ENCODE measurements at places on chromosomes 7 and 10. TPM values are rescaled to one million over a fixed set of nuclear protein-coding genes. Genes with fewer than 3 reads are reported as not detected.
A peak's percentile ranks its signal among the peaks of the same experiment; 100 is the strongest.

- H3K4me3 ChIP-seq = no peak overlapping the region
- no peaks in the 10 kb centered on the region for H3K27me3 ChIP-seq
- H3K36me3 ChIP-seq = peaks cover 10% of the 10 kb centered on the region
- peaks cover 21% of the 10 kb centered on the region for H3K4me1 ChIP-seq
These were observed 4.6 kb downstream of the NET1 start for GRCh38 chr10:5416981-5417380.

DNA sequence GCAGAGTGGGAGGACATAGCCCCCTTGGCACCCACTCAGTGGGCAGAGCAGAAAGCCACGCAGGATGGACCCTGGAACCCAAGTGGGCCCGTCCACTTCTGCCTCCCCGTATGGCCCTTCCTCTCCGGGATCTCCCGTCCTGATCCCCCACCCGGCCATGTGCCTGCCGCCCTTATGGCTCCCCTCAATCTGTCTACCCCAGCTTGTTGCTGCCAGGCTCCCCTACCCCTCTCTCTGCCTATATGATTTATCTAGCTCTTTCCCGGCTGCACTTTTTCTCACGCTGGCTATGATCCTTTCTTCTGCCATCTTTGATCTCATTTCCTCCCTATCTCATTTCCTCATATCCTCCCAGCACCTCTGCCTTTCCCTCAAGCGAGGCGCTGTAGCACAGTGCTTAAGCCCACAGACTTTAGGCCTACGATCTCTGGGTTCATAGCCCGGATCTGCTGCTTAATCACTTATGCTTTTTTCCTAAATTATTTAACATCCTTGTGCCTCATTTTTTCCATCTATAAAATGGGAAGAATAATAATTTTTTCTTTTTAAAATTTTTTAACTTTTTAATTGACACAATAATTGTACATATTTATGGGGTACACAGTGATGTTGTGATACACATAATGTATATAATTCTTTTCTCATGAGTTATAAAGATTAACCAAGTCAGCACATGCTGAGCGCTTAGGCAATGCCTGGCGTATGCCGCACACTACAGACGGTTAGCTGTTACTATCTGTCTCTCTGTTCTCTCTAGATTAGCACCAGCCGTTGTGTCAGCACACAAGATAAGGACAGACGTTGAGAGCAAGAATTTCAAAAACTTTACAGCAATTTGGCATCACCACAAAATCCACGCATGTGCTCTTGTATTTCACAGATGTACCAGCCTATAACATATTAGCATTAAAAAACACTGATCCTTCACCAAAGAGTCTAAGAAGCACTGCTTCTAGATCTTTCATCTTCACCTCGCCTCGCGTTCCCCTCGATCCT lies 18.1 kb downstream of the KCNH2 start:
- no peak overlapping the region for H3K4me3 ChIP-seq
- no peaks in the 10 kb centered on the region for H3K27me3 ChIP-seq
- H3K4me1 ChIP-seq = peaks cover 9% of the 10 kb centered on the region
- no peak overlapping the region for H3K27ac ChIP-seq
- no peaks in the 10 kb centered on the region for H3K36me3 ChIP-seq
- no peak for DNase-seq

The GALNT17 gene
- total RNA-seq = 23.0 TPM

DNA sequence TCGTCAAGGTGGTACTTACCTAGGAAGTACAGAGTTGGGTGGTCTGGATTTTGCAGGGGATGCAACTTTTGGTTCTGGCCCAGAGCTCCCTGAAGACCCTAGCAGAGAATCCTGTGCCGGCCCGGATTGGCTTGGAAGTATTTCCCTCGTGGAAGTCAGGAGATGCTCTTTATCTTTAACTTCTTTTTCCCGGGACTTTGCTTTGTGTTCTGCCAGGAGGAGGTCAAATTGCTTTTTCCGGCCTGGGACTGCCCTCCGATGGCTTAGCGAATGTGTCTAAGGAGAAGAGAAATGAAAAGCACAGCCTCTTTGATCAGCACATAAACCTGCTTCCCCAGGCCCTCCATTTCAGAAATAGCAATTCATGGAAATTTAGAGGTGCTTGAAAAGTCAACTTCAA lies 57.0 kb upstream of the EFCAB10 start:
- no peaks in the 10 kb centered on the region for H3K36me3 ChIP-seq
- DNase-seq = peak; percentile 46
- peaks cover 4% of the 10 kb centered on the region for H3K27me3 ChIP-seq
- peaks cover 39% of the 10 kb centered on the region for H3K4me1 ChIP-seq

The ANXA8L1 gene
- not detected for total RNA-seq

The MYL10 gene
- not detected for total RNA-seq

DNA sequence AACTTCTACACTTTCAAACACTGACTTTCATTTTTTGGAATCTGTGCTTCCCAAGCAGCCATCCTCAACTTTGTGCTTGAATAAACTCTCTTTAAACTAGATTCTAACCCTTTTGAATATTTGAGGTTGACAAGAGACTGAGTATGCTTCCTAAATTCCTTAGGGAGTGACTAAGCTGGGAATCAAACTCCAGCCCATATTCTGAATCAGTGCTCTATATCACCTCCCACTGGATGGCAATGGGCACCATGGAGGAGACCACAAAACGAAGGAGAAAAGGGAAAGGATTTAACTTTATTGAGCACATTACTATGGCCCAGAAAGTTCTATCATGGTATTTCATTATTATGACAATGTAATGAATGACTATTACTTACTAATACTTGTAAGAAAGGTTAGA lies 17.2 kb upstream of the SLC26A4 start:
- DNase-seq = no peak
- H3K4me1 ChIP-seq = no peaks in the 10 kb centered on the region

DNA sequence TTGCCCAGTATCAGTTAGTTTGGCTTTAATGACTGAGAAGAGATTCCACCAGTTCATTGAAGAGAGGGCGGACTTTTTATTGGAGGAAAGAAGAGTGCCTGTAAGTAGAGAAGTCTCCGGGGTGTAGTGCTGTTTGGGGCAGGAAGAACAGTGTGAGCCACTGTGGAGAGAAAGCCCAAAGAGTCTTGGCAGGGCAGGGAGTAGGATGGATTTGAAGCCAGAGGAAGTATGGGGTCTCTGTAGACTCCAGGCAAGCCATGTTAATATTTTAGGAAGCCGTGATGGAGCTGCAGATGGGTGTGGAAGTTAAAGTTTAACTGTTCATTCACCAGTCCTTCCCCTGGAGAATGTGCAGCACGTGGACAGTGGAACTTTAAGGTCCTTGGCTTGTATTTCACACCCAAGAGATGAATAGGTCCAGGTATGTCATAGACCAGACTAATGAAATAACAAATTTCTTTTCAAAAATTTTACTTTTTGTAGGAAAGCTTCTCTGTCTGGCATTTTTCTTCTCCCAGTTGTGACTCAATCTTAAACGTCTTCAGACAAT lies 54.1 kb downstream of the TCF7L2 start:
- no peaks in the 10 kb centered on the region for H3K36me3 ChIP-seq
- H3K27me3 ChIP-seq = no peaks in the 10 kb centered on the region
- H3K27ac ChIP-seq = no peak overlapping the region
- H3K4me1 ChIP-seq = peaks cover 37% of the 10 kb centered on the region
- no peak for DNase-seq

GRCh38 chr7:157501581-157501980 lies 164.8 kb downstream of the DNAJB6 start:
- no peaks in the 10 kb centered on the region for H3K36me3 ChIP-seq
- H3K4me3 ChIP-seq = no peak overlapping the region
- no peak for DNase-seq
- H3K4me1 ChIP-seq = no peaks in the 10 kb centered on the region
- no peak overlapping the region for H3K27ac ChIP-seq

Data from neural progenitor cell (in vitro differentiated cells).